ENCODE measurements at places on chromosomes 13 and 19. TPM values are rescaled to one million over a fixed set of nuclear protein-coding genes. Genes with fewer than 3 reads are reported as not detected.

Gene LILRB3
- total RNA-seq, result not detected

Gene UBE2S
- 487 TPM for total RNA-seq

Gene GSX1
- not detected for total RNA-seq

Gene HDGFL2
- total RNA-seq, result 70.1 TPM

Gene ZNF417
- 25.7 TPM for total RNA-seq

Gene GFY
- total RNA-seq, result 0.11 TPM

Gene GIPR
- total RNA-seq, result not detected

Gene ARGLU1
- total RNA-seq, result 52.6 TPM

Gene PDS5B
- 31.7 TPM for total RNA-seq

Gene ZNF837
- total RNA-seq, result 3.5 TPM

Gene ATP4A
- not detected for total RNA-seq

Gene PCDH20
- total RNA-seq, result not detected

Gene ZNF560
- 0.75 TPM for total RNA-seq

Gene FXYD1
- total RNA-seq, result 0.33 TPM

Gene FFAR1
- total RNA-seq, result not detected

Gene CADM4
- 1.2 TPM for total RNA-seq

Gene SLC25A41
- total RNA-seq, result not detected

Gene SCAF1
- 17.3 TPM for total RNA-seq

Gene ACER1
- not detected for total RNA-seq

Gene SIGLEC9
- total RNA-seq, result 0.44 TPM

Gene APC2
- total RNA-seq, result 0.50 TPM

Gene RPL28
- total RNA-seq, result 410 TPM

Gene C1QTNF9
- total RNA-seq, result not detected

Gene DNMT1
- total RNA-seq, result 38.0 TPM

Gene BAX
- 64.2 TPM for total RNA-seq

Gene ZNF180
- total RNA-seq, result 7.6 TPM

Gene APOC4
- not detected for total RNA-seq

Gene STOML3
- total RNA-seq, result not detected

Gene PGLYRP2
- not detected for total RNA-seq

Gene HNRNPUL1
- total RNA-seq, result 95.1 TPM

Gene IGFL3
- not detected for total RNA-seq

Gene CYP2A7
- total RNA-seq, result not detected

Gene FFAR3
- total RNA-seq, result not detected

Gene OR7G1
- total RNA-seq, result not detected

Gene SIGLEC5
- not detected for total RNA-seq

Gene CAPN12
- total RNA-seq, result not detected

Gene SMG9
- total RNA-seq, result 7.9 TPM

Gene IGFL1
- total RNA-seq, result not detected

Gene VSTM1
- not detected for total RNA-seq

Gene ZFP28
- 10.5 TPM for total RNA-seq

Gene IGSF23
- not detected for total RNA-seq

Gene NLRP9
- not detected for total RNA-seq

Gene TNNT1
- total RNA-seq, result 4.1 TPM

Gene ERICH6B
- total RNA-seq, result not detected

Gene CGB8
- not detected for total RNA-seq

Gene ZIK1
- 4.7 TPM for total RNA-seq

Gene NTF4
- total RNA-seq, result not detected

Gene ONECUT3
- total RNA-seq, result not detected

Gene AP1M2
- total RNA-seq, result 0.87 TPM

Gene ZNF835
- total RNA-seq, result 0.44 TPM
